ENCODE measurements at places on chromosomes 4 and X.

GRCh38 chr4:150235808-150236271, 157.6 kb downstream of the DCLK2 start:
- DNase-seq: peak; percentile 69

GRCh38 chr4:26082565-26082964, 168.5 kb downstream of the SMIM20 start:
- DNase-seq: no peak

- no peak for DNase-seq
Measured at GRCh38 chr4:40205259-40206198, 8.7 kb downstream of the RHOH start.

- no peak for DNase-seq
Measured at GRCh38 chr4:11463707-11464106, 35.0 kb upstream of the HS3ST1 start.

DNA sequence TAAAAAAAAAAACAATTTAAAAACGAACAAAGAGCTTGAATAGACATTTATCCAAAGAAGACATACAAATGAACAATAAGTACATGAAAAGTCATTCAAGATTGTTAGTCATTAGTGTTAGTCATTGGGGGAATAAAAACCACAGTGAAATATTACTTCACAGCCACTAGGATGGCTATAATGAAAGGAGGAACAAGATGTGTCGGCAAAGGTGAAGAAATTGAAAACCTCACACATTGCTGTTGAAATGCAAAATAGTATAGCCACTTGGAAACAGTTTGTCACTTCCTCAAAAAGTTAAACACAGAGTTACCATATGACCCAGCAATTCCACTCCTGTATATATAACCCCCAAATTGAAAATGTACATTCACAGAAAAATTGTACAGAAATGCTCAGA, 45.2 kb upstream of the SLC39A8 start:
- DNase-seq: peak; percentile 59

DNA sequence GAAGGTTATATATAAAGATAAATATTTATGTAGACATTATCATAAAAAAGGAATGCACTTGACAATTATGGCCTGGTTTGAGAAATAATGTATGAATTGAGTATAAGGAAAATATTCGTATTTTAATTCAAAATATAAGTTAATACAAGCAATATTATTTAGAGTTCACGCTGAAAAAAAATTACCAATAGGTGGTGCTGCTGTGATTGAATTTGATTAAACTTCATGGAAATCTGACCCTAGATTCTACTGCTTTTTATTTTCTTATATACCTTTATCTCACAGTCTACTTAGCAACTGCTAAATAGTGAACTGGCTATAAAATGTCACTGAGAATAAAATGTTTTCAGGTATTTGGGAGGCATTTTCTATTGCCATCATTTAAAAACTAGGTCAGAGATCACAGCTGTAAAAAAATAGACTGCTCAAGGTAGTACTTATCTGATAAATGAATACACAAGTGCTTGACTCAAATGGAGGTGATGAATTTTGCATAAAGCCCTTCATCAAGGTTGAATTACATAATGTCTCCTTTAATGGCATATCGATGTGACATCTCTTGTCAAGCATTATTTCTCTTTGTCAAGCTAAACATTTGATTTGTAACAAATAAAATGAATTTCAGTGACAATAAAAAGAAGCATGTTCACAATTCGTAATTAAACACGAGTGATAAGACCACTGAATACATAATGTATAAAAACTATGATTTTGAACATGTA, 1638.8 kb upstream of the PCDH7 start:
- peak; percentile 15 for DNase-seq

GRCh38 chr4:133148690-133149363, at the start of gene PCDH10:
Gene PCDH10 (plus strand): TSS chr4:133149294. CDS start chr4:133150141, 847 bp downstream.
- peak; percentile 95 for DNase-seq

GRCh38 chr4:74997948-74998729, 65.2 kb downstream of the PARM1 start:
- DNase-seq: no peak

GRCh38 chr4:74764119-74764518, 30.2 kb downstream of the BTC start:
- no peak for DNase-seq

DNA sequence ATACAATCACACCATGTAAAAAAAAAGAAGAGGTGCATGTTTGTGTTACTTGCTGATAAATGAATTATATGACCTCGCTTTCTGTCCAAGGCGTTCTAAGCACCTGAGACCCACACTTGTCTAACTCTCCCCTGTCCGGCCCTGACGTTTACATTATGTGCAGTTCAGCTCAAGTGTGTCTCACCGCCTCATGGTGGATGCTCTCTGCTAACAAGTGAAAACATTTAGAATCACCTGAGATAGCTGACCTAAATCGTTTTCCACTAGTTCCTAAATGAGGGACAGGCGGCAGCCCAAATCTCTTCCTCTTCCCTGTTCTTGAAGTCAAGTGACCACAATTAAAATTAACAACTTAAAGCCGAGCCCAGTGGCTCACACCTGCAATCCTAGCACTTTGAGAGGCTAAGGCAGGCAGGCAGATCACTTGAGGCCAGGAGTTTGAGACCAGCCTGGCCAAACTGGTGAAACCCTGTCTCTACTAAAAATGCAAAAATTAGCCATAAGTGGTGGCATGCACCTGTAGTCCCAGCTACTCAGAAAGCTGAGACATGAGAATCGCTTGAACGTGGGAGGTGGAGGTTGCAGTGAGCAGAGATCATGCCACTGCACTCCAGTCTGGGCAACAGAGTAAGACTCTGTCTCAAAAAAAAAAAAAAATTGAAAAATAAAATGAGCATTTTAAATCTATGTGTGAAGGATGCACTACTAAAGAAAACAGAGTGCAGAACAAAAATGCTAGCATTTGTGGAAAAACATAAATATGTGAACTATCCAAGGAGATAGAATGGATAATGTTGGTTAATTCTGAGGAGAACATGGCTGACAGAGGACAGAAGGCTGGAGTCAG, 3.9 kb upstream of the TIFA start:
- no peak for DNase-seq

GRCh38 chr4:52709155-52709554, 42.1 kb downstream of the ERVMER34-1 start:
- no peak for DNase-seq

- peak; percentile 15 for DNase-seq
Measured at GRCh38 chr4:172356016-172356415, 542.8 kb downstream of the GALNTL6 start.

DNA sequence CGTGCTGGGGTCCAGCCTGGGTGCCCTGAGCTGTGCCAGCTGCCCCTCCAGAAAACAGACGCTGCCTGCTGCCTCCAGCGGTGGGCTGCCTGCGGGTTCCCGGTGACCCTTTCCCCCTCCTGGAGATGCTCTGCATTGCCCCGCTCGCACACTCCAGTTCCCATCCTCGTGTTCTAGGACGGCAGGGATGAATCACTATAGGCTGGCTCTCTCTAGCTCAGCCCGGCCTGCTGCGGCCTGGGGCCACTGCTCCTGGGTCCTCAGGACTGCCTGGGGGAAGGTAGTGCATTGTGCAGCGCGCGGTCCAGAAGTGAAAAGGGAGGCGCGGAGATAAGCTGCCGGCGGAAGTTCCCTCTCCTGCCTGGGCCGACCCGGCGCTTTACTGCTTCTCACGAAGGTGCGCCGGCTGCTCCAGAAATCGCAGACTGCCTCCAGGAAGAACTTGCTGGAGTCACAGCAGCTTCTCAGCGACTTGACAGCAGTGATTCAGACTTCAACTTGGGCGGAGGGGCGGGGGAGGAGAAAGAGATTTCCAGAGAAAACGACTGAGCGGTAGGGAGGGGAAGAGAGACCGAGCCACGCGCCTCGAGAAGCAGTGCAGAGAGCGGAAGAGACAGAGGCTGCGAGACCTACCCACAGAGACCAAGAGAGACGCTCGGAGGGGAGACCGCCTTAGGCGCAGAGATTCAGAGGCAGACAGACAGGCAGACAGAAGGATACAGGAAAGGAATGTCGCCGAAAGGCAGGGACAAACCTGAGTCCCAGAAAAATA, 6.7 kb upstream of the MSX1 start:
- DNase-seq: peak; percentile 69

- no peak for DNase-seq
Measured at GRCh38 chrX:9055354-9055753, 21.4 kb upstream of the FAM9B start.

DNA sequence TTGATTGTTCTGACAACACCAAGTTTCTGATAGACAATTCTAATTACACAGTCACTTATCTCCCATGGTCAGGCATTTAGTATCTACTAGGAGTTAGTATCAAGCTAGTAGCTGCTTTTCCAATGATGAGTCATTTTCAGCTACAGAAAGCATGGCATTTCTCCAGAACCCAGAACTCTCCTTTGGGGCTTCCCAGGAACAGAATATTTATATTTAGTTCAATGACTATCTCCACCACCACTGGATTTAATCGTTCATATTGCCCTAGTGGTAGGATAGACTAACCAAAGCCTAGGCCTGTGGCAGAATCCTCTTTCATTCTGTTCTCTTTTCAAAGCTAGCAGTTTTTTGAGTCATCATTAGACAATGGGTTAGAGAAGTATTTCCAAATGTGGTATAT, 569.4 kb downstream of the GABRG1 start:
- DNase-seq: peak; percentile 14

DNA sequence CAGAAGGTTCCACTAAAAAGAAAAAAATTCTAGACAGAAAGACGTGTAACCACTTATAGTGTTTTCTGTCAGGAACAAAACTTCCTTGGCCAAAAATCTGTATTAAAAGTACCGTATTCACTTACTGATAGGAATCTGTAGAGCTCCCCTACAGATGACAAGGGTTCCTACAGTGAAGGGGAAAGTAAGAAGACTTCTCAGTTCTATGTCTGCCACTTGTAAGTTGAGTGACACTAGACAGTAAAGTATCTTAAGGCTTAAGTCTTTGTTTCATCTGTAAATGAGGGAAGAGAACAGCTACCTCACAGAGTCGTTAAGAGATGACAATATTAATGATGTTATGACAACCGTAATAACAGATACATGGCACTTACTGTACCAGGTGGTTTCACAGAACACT, 3.3 kb downstream of the COQ2 start:
- DNase-seq: no peak

- DNase-seq: no peak
Measured at GRCh38 chrX:44935640-44936039, 62.7 kb downstream of the KDM6A start.

DNA sequence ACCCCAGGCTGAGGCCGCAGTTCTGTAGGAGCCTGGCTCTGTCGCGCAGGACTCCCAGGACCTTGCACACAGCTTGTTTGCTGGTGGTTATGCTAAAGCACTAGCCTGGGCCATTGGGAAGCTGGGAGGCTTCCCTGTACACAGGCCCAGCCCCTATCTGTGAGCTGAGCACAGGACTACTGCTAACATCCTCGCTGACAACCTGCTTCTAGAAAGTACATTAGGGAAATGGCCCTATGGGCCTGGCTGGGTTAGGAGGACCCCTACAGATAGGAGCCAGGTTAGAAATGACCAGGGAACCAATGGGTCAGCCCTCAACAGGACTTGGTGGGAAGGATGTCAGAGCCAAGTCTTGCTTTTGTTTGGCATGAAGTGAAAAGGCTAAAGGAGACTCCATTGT, 219.4 kb upstream of the LNX1 start:
- no peak for DNase-seq

DNA sequence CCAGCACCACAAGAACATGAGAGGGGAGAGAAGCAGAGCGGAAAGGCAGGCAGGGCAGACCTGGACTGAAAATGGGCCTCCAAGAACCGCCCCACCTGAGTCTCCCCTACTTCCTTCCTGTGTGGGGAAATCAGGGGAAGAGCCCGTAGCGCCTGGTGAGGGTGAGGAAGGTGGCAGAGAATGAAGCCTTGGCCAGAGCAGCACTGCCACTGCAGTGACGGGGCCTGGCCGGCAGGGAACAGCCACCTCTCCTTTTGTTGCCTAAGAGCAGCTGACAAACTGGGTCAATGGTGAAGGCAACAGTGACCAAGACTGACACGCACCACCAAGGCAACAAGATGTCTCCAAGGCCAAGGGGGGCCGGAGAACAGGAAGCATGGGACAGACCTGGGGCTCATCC, 58.4 kb upstream of the CBR4 start:
- no peak for DNase-seq

Data from iris pigment epithelial cell (primary cell).